Liver (tissue), 10 donors: ENCODE measurements at places on chromosomes 5 and 9. TPM values are rescaled to one million over a fixed set of nuclear protein-coding genes. Genes with fewer than 3 reads are reported as not detected.

GRCh38 chr9:18739127-18739526 is 265.2 kb downstream of the ADAMTSL1 start:
- no peak for DNase-seq

WHRN gene
- 1.9 TPM for total RNA-seq

FBLL1 gene
- total RNA-seq = 0.17 TPM

ENTPD2 gene
- total RNA-seq = 0.09 TPM
